ENCODE measurements at places on chromosomes 16 and 17. TPM values are rescaled to one million over a fixed set of nuclear protein-coding genes. Genes with fewer than 3 reads are reported as not detected.

Gene BRCA1
- 21.4 TPM for total RNA-seq

Gene CD300E
- total RNA-seq: not detected

Gene PAGR1
- total RNA-seq: 25.5 TPM

Gene DNASE1L2
- total RNA-seq: 1.3 TPM

Measured in tongue (tissue), 3 donors.